Fibroblast of villous mesenchyme (primary cell): ENCODE measurements at places on chromosomes 4 and X. TPM values are rescaled to one million over a fixed set of nuclear protein-coding genes. Genes with fewer than 3 reads are reported as not detected.

JAKMIP1 gene
- total RNA-seq, result not detected in 2 replicates

NXF2B gene
- total RNA-seq, result not detected in 2 replicates

DNA sequence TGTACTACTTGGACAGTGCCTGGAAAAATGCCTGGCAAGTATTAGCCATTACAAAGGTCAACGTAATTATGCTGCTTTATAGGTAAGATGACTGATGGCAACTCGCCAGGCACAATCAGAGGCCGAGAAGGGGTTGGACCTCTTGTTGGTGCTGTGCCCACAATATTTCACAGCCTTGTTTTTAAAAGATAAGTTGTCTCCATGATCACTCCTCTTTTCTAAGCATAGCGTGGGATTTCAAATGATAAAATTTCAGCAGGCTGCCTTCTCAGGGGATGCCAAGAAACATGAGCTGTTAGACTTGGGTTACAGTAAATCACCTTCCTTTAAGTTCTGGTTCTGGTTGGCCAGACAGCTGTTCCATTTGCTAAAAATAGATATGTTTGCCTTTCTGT lies 26.9 kb downstream of the HOPX start:
- no peak for DNase-seq

DNA sequence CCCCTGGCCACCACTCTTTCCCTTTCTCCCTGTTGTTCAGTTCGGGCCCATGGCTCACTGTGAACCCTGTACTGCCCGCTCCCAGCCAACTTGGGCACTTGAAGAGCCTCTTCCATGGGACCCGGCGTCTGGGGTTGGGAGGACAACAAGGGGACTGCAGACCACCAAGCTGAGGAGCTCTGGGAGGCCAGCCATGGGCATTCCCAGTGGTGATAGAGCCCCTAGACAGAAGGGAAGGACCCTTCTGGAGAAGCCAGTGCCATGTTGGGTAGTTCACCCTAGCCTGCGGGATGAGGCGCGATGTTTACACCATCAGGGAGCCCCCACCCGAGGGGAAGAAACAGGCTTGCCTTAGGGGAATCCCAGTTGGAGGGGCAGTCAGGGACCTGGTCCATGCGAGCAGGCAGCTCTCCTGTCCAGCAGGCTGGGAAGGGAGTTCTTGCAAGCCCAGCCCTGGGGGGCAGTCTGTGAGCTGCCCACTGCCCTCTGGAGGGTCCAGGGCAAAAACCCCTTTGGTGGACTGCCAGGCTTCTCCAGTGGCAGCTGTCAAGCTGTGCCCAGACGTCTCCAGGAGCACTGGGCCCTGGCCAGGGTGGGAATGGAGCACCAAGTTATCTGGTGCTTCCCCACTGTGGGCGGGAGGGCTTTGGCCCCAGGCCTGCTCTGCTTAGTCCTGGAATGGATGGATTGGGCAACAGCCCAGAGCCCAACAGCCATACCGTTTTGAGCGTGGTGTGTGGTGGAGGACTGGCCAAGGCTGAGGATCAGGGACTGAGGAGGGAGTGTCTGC lies 23.7 kb upstream of the UBA1 start:
- DNase-seq, result peak; percentile 58

DNA sequence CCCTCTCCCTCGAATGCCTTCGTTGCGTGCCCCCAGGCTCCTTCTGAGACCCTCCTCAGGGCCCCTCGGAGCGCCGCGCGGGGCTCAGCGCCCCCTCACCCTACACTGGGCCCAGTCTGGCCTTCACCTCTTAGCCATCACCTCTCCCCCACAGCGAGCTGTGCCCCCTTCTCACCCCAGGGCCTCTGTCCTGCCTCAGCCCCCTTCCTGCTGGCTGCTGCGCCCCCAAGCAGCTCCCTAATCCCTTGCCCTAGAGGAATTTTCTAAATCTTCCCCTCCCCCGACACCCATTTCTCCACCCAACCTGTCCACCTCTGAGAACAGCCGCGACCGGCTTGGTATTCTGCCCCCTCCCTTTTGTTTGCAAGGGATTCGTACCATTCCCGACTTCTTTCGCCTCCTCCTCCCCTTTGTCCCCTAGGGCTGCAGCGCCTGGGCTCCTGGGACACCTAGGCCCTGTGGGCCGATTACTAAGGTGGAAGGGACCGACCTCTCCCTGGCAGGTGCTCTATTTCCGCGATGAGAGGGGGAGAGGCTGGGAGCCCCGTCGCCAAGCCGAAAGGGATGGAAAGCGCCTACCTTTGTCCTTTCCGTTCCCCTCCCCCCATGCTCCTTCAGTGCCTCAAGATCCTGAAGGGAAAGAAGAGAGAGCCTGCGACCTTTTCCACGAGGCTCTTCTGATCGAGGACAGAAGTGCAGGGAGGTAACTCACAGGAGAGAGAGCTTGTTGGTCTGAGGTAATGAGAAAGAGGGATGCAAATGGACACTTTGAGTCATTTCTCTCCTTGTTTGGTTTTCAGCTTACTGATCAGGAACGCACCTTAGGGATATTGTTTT lies 10.9 kb downstream of the DLG3 start:
- no peak for DNase-seq
